T-helper 9 cell (primary cell): ENCODE measurements at places on chromosomes 11 and 22.

DNA sequence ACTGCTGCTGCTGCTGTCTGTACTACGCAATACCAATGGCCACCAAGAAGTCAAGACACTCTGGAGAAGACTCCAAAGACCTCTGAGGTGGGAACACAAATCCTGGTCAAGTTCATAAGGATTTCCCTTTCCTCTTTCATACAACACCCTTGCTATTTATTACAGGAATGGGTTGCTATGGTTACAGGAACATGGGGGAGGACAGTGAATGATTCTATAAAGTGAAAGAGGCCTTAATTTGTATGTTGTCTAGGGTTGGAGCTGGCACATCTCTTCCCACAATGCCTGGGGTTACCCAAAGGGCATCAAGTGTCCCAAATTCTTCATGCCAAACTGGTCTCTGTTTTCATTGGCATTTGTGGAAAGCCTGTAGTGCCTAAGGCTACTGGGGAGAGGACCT is 11.4 kb upstream of the SEC14L3 start:
- no peak for DNase-seq

- no peak for DNase-seq
Observed at GRCh38 chr11:2540223-2540991, 95.6 kb downstream of the KCNQ1 start.

- peak; percentile 59 for DNase-seq
Observed at GRCh38 chr22:44181033-44181911, 547 bp downstream of the PARVG start.

DNA sequence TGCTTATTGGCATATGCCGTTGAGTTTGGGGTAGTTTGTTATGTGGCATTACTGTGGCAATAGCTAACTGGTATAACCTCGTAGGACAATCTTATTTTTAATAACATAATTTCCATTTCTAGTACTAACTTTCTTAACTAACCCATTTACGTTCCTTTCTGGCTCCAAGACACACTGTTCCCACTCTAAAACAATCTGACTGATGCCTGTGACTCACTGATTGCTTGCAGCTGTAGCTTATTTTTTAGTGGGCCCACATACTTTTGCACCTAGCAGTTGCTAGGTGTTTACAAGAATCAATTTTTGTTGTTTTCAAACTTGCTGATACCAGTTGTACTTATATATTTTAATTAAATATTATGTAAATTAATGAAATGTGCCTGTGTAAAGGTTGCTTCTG is 52.2 kb downstream of the FAT3 start:
- DNase-seq = no peak

DNA sequence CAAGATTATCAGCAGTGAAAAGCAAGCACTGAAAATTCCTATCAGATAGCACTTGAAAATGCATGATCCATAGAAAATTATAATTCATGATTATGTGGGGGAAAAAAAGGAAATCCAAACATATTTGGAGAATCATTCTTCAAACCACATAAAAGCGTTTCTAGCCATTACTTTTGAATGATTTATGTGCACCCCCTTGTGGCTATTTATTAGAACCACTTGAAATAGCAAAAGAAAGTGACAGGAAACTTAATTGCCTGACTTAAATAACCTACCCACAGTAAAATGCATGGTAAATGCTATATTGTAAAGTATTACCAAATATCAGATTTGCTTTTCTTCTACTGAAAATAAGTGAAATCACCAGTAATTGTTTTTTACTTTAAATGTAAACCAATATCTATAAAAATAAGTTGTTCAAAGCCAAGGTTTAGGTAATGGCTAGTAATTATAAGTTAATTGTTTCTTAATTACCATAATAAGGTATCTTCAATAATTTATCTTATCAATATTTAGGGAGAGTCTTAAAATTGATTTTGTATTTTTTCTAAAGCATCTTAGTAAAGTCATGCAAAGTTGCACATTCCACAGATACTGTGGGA is 168.5 kb downstream of the ARHGAP42 start:
- no peak for DNase-seq

GRCh38 chr22:37383341-37383740 is 43.9 kb downstream of the ELFN2 start:
- DNase-seq = no peak

DNA sequence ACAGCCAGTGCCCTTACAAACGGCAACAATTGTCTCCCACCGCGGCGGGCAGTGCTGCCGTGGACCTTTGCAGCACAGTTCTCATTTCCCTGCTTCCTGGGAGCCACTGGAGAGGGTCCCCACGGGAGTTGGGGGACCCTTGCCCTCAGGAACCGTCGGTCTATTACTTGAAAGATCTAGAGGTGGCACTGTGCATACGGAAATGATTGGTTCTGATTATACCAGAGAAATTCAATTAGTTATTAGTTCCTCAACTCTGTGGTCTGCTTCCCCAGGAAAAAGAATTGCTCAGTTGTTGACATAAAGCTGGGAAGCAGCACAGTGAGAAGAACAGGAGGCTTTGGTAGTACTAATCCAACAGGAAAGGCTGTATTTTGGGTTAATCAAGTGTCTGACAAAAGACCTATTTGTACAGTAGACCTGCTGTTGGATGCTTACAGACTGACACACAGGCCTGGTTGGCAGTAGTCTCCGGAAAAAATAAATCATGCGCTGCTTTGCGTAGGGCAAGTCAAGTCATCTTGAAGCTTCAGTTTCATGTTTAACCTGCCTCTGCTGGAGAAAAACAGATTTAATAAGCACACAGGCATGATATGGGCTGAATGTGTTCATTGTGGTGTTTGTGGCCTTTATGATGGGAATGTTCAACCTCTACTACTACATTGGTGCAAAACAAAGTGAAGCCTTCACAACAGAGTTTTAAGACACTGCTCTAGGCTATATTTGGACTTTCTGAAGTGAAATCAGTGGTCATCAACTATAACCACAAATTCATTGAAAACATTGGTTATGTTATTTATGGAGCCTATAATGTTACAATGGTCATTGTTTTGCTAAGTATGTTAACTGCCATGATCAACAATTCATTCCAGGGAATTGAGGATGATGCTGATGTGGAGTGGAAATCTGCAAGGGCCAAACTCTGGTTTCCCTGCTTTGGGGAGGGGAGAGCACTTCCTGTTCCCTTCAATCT is 54.6 kb upstream of the SC5D start:
- no peak for DNase-seq

DNA sequence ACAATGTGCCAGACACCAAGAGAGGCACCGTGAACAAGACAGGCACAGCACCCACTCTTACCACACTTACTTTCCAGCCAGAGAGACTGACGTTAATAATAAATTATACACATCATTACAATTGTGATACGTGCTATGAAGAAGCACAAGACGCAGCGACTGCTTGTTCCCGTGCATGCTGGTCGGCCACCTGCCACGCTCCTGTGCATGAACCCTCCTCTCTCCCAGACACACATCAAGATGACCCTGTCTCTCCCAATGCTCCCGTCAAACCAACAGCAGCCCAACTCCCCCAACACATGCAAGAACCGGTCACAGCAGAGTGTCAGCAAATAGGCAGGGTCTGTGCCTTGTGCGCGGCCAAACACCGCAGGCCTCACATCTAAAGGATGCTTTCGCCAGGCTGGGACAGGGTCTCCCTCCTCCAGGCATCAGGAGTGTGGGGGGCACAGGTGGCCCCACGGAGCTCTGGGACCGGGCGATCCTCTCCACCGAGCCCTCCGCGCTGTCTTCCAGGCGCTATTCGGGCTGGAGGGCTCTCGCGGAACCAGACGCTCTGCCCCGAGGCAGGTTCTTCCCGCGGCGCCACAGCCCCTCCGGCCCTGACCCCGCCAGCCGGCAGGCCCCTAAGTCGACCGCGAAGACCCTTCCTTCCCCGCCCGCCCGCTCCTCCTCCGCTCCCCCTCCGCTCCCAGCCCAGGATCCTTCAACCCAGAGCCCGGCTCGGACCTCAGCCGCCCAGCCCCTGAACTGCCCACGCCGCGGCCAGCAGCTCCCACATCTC is 533 bp downstream of the SERGEF start:
- peak; percentile 7 for DNase-seq
